ENCODE measurements at places on chromosomes 11 and 22.

- DNase-seq, result no peak
Measured at GRCh38 chr22:28715611-28716010, 26.0 kb downstream of the CHEK2 start.

DNA sequence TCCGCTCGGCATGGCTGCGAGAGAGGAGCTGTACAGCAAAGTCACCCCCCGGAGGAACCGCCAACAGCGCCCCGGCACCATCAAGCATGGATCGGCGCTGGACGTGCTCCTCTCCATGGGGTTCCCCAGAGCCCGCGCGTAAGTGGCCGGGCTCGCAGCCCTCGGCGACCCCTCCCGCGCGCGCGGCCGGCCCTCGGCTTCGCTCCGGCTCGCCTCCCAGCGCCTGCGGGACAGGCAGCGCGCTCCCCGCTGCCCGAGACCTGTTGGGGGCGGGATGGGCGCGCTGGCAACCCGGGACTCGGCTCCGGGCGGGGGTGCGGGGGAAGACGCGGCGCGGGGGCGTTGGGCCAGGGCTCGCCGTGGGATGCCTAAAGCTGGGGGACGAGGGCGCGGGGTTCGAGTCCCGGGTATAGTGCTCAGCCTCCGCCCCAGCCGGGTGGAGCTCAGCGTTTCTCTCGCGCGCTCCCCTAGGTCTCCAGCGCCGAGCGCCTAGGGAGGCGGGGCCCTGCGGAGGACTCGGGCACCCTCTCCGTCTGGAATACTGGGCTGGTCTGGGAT is 630 bp downstream of the UBASH3B start:
- peak; percentile 45 for DNase-seq

GRCh38 chr11:118353084-118353710 is 6.2 kb upstream of the UBE4A start:
- DNase-seq, result peak; percentile 6

- no peak for DNase-seq
Measured at GRCh38 chr11:128964463-128964930, 21.8 kb upstream of the TP53AIP1 start.

DNA sequence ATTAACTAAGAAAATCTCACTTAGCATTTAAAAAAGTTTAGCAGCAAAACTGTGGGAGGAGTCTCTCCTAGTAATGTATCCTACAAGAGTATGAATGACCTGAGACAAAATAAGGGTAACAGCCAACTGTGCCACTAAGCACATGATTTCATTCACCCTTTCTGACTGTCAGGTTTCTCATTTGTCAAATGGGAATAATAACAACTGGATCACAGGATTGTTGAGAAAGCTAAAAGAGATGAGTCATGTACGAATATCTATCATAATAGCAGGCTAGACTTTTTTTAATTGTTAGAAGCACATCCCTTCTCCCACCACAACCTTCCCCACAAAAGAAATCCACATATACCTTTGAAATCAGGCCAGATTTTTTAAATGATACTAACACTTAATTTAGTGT is 39.5 kb downstream of the MTMR2 start:
- DNase-seq, result no peak

- DNase-seq, result no peak
Measured at GRCh38 chr11:64337538-64338249, 2.3 kb upstream of the CCDC88B start.

DNA sequence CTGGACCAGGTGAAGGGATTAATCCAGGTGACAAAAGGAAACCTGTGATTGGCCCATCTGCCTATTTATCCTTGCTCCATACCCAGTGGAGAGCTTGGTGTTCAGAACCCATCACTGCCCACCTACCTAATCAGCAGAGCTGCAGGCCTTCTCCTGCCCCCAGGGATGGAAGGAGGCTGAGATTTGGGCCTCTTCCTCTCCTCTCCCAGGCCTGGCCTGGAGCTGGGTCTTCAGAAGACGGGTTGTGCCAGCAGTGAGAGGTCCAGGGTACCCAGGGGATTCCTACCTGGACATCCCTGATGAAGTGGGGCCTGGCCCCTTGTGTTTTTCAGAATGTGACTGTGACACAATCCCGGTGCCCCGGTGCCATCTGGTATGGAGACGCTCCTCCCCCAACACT is 80.3 kb upstream of the MYOD1 start:
- no peak for DNase-seq

DNA sequence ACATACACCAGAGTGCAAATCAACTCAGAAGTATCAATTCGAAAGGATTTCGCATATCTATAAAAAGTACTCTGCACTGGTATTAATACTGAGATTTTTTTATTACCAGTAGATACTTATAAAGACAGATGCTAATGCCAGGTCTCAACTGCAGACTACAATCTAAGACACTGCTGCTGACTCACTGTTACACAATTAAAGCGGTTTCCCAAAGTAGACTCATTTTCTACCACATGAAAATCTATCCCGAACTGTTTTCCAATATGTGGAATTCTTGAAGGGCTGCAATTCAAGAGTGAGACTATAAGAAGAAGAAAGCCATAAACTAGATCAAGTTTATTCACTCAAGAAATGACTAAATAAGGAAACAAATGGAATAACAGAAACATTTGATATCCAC is 57.2 kb upstream of the ARHGAP32 start:
- DNase-seq, result no peak

DNA sequence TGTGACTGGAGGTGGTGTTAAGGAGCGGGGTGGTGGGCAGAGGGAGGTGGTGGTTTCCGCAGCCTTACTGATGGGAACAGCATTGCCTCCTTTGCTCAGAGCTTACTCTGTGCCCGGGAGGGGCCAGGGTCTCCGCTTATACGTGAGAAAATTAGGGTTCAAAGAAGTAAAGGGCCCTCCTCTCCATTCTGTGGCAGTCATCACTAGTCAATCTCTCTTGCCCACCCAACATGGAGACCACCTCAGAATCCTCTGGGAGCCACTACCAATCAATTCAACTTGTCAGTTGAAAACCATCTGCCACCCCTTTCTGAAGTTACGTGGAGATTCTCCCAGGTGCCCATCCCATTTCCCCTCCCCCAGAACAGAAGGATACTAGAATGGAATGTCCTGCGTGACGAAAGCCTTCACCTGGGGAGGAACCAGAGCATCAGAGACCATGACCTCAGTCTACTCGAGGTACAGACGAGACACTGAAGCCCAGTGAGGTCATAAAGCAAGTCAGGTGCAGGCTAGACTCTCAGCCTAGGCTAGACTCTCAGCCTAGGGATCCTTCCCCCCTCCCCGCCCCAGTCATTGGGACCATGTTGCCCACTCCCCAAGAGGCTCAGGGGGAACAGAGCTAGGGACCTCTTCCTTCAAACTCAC is 2.0 kb downstream of the SELENOM start:
- no peak for DNase-seq

- no peak for DNase-seq
Measured at GRCh38 chr22:24437741-24438328, 10.4 kb downstream of the ADORA2A start.

DNA sequence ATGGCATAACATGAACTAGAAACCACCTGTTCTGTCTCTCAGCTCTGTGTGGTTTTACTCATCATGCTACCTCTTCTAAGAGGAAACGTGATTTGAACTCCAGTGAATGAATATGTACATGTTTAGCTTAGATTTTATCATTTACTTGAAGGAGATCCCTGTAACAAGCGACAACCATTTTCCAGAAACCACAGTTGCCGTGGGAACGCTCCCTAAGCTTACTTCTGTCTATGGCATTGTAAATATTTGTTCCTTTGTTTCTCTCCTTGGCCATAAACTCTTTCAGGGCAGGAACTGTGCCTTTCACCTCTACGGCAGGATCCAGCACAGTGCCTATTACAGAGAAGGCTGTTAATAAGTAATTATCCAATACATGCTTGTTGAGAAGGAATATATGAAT is 17.1 kb upstream of the TPH1 start:
- DNase-seq, result no peak

GRCh38 chr11:46020084-46020599 is 97.7 kb downstream of the LARGE2 start:
- no peak for DNase-seq

DNA sequence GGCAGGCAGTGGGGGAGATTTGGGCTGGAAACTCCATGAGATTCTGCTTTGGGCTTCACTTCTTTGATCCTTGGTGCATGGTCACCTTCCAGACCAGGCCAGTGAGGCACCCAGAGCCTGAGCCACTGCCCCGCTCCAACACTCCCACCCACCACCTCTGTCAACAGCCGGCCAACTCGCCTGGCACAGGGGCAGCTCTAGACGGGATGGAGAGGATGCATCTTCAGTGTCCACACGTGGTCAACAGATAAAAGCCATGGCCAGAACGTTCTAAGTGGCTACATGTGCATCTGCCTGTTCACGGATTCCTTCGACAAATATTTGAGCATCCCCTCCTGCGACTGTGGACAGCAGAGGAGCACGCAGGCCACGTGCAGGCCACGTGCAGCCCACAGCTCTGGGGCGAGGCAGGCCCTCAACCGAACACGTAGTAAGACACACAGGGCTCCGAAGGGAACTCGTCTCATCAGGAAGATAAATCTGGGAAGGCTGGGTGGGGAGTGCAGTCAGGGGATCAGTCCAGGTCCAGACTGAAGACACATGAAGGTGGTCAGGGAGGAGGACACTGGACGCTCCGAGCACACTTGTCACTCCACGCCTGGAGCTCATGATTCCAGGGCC is 1.2 kb downstream of the LRRC56 start:
- no peak for DNase-seq

DNA sequence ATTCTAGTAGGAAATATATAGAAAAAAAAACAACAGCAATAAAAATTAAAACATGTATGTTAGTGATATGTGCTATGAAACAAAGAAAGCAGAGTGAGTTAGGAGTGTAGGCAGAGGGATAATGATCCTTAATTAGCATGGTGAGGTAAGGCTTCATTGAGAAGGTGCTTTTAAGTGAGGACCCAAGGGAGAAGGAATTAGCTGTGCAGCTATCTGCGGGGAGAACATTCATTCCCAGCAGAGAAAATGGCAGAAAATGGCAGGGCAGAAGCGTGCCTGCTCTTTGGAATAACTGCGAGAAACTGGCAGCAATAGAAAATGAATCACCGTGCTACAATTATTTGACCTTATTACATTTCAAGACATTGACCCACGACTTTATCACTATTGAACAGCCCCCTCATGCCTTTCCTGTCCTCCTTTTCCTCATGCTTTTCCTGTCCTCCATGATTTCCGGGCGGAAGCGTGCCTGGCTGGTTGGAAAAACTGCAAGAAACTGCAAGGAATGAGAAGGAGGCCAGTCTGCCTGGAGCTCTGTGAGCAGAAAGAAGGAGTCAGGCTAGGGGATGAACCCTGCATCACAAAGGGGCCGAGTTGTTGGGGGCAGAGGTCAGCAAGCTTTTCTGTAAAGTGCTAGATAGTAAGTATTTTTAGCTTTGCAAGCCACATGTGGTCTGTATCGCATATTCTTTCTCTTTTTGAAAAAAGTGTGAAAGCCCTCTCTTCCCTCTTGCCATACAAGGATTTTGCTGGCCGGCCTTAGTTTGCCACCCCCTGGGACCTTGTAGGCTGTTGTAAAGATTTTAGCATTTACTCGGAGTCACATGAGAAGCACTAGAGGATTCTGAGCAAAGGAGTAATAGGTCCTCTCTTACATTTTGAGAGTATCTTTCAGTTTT is 37.1 kb upstream of the SWAP70 start:
- no peak for DNase-seq

DNA sequence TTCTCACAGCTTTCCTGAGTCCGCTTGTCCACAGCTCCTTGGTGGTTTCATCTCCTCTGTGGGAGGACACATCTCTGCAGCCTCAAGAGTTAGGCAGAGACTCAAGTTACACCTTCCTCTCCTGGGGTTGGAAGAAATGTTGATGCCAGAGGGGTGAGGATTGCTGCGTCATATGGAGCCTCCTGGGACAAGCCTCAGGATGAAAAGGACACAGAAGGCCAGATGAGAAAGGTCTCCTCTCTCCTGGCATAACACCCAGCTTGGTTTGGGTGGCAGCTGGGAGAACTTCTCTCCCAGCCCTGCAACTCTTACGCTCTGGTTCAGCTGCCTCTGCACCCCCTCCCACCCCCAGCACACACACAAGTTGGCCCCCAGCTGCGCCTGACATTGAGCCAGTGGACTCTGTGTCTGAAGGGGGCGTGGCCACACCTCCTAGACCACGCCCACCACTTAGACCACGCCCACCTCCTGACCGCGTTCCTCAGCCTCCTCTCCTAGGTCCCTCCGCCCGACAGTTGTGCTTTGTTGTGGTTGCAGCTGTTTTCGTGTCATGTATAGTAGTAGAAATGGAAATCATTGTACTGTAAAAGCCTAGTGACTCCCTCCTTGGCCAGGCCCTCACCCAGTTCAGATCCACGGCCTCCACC is 11.7 kb downstream of the RASD2 start:
- no peak for DNase-seq

- no peak for DNase-seq
Measured at GRCh38 chr11:88282747-88283515, 54.6 kb downstream of the CTSC start.

GRCh38 chr11:96095884-96096303 is 172.0 kb upstream of the MTMR2 start:
- no peak for DNase-seq

- peak; percentile 79 for DNase-seq
Measured at GRCh38 chr11:77091146-77091940, 11.3 kb upstream of the OMP start.

DNA sequence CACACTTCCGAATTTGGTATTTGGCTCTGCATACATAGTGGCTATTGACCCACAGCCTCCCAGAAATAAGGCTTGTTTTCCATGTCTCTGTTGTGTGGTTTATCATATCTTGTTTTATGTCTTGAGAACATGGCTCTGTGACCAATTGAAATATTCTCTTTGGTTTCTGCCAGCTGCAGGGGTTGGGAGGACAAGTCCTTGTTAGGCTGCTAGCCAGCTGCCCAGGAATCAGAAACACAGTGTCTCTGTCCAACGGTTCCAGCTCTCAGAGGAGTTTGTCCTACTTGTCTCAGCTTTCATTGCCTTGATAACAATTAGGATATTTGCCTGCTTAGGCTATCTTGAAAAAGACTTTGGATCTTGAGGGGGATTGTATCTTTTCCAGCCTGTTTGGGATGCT is 6.0 kb upstream of the SLC7A4 start:
- DNase-seq, result no peak

- no peak for DNase-seq
Measured at GRCh38 chr22:46867106-46867505, 104.7 kb downstream of the TBC1D22A start.

Data from midbrain (tissue), 1 donor.